ENCODE measurements at places on chromosomes 2 and 18.

DNA sequence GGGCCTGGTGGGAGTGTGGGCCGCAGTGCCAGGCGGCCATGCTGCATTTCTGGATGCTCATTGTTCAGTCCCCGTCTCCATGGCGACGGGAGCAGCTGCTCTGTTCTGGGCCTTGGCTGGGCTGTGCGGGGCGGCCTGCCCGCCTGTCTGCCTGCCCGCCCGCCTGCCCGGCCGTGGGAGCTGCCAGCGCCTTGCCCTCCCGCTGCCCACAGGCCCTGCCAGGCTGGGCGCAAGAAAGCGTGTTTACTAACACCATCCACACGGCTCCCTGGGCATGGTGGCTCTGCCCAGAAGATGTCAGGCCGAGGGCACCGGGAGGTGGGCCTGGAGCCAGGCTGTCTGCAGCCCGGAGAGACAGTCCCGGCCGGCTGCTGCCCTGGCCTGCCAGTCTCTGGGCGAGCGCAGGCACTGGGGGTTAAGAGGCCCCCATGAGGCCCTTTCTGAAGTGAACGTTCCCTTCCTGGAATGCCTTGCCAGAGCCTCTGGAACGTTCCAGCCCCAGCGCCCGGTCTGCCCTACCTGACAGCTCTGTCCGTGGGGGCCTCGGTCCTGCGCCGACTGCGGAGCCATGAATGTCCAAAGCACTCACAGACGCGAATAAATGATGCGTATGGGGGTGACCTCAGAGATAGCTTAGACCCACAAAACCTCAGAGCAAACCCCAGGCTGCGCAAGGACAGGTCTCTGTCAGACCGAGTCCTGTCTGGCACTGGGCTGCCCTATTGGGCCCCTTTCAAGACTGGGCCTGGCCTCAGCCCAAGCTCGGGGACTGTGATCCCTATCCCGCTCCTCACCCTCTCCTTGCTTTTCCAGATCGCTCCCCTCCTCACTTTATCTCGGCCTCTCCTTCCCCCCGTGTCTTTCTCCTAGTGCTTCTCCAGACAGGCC is 44.3 kb downstream of the MYCN start:
- DNase-seq: no peak

- DNase-seq: no peak
These were observed 58.1 kb upstream of the ERBB4 start for GRCh38 chr2:212596688-212597087.

DNA sequence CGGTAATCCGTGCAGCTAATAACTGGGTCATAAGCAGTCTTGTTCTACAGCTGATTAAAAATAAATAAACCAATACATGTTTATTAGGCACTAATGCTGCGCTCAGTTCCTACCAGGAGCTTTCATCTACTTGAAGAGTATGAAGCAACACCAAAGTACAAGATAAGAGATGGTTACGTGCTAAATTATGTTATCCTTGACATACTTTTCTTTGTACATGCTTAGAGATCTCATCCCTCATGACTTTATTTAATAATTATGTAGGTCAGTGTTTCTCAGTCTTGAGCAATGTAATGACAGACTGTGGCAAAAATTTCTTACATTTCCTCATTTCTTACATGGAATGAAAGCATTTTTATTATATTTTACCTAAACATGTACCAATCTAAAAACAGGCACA is 54.6 kb upstream of the COBLL1 start:
- DNase-seq: no peak

GRCh38 chr2:46183426-46183825 is 113.8 kb upstream of the EPAS1 start:
- no peak for DNase-seq

DNA sequence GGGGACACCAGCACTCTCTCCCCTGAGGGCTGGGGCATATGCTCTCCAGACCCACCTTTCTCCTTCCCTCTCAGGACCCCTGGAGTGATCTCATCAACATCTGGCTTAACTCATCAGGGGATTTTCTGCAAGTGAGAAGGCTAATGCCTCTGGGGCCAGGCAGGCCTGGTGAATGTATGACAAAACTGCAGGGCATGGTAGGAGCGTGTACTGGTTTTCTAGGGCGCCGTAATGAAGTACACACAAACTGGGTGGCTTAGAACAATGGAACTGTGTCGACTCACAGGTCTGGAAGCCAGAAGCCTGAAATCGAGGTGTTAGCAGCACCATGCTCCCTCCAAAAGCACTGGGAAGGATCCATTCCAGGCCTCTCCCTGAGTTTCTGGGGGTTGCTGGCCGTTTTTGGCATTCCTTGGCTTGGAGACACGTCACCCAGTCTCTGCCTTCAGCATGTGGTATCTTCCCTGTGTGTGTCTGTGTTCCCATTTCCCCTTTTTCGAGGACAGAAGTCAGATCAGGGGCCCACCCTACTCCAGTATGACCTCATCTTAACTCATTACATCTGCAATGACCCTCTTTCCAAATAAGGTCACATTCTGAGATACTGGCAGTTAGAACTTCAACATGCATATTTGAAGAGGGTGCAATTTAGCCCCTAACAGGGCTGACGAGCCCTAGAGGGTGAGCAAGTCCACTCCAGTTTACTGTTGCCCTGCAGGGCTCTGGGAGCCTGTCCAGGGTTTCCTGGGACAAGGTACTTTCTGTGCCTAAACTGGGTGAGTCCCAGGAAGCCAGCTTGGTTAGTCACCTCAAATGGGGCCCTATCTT is 45.5 kb upstream of the CAB39 start:
- DNase-seq: no peak

DNA sequence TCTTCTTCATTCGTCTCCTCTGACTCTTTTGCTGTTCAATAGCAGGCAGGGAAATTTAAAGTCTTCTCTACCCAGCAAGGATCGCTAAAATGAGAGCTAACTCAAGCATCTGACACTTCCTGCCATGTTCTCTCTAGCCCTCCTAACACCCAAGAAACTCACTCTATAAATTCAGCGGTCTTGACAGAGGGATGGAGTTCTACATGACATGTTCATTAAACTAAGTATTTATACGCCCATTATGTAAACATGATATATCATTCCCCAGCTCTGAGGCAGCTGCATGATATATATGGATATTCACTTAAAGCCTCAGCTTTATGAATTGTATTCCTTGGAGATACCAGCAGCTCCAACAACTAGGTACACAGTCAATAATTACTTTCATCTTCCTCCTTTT is 231.0 kb downstream of the METTL4 start:
- no peak for DNase-seq

- no peak for DNase-seq
These were observed 1139.6 kb upstream of the FAM98A start for GRCh38 chr2:34738691-34739090.

- DNase-seq: no peak
These were observed 15.3 kb upstream of the CIDEA start for GRCh38 chr18:12238826-12239225.

- DNase-seq: no peak
These were observed 78.5 kb downstream of the UGGT1 start for GRCh38 chr2:128169497-128169896.

DNA sequence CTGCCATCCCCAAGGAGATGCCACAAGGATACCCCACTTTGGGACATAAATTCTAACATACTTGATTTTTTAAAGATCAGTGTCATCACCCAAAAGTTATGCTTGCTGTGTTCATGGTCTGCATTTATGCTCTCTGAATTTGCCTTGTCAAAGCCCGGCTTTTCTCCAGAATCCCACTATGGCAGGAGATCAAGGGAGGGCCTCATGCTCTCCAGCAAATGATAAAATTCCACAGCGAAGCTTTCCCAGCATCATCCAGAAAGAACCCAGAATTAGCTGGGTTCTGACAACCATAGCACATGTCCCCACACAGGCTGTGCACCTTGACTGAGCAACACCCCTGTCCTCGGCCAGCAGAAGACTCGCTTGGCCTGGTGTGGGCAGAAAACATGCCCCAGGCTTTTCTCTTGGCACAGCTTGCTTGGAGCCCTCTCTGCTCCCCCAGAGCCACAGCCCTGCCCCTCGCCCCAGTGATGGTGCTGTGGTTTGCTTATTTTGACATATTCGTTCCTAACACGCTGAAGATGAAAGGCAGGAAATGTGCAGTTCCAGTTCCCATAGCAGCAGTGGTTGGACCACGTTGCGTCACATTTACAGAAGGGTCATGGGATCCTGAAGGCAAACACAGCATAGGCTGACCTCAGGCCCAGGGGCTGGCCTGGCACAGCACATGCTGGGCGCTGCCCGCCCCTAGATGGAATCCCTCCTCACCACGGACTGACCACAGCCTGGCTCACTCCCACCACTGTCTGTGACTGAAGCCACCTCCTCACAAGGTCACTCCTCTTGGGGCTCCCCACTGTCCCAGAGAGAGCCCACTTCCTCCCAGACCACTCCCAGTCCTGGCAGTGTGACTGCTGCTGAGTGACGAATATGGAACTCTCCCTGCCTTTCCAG is 14.1 kb upstream of the CHRNA1 start:
- no peak for DNase-seq

GRCh38 chr2:100260712-100261620 is 61.3 kb downstream of the LONRF2 start:
- peak; percentile 51 for DNase-seq

DNA sequence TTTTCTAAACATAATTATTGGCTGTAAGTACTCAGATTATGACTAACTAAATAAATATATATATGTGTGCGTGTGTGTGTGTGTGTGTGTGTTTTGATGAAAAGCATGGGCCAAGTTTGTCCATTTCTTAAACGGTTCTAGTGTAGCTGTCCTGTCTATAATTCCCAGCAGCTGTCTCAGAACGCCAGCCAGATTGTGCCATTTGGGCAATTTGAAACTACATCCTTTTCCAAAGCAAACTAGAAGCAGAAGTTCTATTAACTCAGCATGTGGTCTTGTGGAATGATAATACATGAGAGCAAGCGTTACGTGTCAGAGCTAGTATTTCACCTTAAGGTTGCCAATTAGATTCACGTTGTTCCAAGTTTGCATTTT is 1.7 kb downstream of the ARHGAP28 start:
- no peak for DNase-seq

DNA sequence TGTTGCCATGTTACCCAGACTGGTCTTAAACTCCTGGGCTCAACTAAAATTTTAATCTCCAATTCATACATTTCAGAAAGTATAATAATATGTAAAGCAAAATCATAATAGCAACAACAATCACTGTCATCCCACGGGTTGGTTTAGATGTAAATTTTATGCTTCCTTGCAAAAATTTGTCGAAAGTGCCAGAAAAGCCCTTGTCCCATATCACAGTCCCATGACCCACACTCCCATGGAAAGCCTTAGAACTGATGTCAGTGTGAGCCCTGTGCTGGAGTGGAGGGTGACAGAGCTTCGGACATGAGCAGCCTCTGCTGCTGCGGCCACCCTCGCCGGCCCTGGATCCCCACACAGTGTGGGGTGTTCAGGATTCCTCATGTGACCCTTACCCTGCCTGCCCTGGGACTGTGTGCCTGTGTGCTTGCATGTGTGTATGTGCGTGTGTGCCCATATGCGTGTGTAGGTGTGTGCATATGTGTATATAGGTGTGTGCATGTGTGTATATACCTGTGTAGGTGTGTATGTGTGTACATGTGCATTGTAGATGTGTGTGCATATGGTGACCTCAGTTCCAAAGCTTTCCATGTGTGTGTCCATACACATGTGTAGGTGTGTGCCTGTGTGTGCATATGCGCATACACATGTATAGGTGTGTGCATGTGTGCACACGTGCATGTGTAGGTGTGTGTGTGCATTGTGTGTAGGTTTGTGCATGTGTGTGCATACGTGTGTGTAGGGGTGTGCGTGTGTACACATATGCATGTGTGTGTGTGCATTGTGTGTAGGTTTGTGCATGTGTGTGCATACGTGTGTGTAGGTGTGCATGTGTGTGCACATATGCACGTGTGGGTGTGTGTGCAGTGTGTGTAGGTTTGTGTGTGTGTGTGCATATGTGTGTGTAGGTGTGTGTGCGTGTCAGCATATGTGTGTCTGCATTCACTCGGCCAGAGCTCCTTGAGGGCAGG is 65.1 kb downstream of the HPCAL1 start:
- no peak for DNase-seq

GRCh38 chr2:220215785-220216184 is 588.4 kb downstream of the SLC4A3 start:
- DNase-seq: no peak

DNA sequence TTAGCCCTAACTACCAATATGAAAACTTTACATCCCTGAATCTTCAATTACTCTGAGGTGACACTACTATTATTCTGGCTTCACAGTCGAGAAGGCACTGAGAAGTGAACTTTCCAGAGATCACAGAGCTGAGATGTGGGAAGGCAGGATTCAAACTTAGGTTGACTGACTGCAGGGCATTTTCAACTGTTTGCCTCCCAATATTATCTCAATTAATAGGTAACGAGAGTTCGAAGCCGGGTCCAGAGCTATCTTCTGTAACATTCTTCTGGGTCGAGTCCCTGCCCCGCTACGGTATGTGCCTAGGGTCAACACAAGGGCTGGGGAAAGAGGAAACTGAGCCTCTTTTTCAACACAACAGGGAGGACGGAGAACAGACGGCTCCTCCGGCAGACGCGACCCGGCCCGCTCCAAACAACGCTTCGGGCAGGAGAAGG is 740 bp downstream of the CHMP3 start:
- DNase-seq: no peak

- no peak for DNase-seq
These were observed 49.6 kb downstream of the ODC1 start for GRCh38 chr2:10398496-10398895.

GRCh38 chr2:188865681-188866080 is 108.5 kb upstream of the COL3A1 start:
- no peak for DNase-seq
